ENCODE measurements at places on chromosomes 6 and 20.
A peak's percentile ranks its signal among the peaks of the same experiment; 100 is the strongest.

DNA sequence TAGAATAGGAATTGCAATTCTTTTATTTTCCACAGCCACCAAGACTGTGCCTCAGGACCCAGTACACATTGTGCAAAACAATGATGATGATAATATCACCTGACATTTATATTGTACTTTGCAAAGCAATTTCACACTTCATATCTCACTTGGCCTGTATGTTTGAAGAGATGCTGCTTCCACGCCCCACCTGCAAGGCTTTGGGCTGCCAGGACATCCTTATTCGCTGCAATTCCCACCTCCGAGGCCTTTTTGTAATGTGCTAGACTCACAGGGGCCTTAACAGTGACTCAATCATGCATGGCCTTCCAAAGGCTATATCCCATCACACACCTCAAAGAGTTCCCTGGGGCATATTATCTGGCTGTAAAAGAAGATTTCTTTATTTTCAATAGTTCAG lies 200.9 kb downstream of the MYLK4 start:
- no peak for DNase-seq

GRCh38 chr6:11432091-11432490 lies 105.5 kb upstream of the TMEM170B start:
- DNase-seq = no peak

DNA sequence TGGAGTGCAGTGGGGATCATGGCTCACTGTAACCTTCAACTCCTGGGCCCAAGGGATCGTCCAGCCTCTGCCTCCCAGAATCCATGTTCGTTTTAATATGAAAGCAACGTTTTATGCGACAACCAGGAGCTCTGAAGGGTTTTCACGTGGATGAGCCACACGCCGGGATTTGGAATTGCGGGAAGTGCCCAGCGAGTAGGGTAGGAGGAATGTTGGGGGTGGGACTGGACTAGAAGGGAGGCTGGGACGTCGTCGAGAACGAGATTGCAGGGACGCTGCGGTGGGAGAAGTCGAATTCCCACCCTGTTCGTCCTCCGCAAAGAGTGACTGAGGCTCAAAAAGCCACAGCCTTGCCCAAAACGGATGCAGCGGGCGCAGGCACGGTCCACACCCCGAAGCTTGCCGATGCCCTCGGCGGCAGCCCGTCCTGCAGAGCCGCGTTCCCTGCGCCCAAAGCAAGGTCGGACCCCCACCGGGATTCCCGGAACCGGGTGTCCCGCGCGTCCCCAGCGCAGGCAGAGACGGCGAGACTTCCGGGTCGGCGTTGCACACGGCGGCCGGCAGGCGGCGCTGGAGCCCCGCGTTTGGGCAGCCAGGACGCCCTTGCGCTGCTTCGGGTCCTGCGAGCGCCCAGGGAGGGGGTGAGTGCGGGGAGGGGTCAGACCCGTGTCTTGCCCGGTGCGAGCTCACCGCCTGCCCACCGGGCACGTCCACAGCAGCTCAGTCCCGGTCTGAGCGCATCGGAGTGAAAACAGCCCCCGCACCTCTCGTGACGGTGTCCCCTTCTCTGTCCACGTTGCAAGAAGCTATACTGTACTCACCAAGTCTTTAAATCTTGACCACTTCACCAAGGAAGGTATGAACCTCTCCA lies 87.8 kb downstream of the DHX35 start:
- peak; percentile 79 for DNase-seq

DNA sequence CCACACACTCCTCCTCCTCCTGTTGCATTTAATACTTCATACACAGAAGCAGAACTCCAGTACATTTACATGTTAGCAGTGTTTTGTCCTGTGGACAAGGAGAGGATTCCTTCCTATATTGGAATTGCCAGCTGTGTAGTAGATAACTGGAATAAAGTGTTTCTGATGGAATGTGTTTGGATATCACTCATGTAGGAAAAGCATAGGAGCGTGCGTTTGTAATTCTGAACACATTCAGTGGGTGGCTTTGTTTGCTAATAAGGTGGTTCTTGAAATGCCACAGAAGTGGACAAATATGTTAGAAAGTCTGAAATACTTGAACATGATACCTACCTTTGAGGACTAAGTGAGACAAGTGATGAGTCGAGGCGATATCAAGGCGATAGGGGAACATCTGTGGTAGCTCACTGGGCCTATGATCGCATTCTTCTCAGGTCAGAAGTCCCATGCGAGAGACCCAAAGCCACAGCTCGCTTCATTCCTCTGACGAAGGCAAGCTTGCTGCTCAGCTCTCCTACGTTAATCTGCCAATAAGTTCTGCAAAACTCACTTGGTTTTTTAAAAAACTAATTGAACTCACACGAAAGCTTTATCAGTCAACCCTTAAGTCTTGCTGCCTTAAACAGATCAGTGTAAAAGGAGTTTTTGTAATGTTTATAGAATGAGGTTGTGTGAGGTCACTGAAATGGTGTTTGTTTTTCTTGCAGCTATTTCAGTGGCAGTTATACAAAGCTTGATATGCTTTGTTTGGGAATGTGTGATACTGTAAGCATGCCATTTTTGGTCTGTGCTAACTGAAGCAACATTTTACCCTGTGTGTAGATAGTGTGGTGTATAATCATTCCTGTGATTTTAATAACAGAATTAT lies 159.9 kb downstream of the SOX4 start:
- peak; percentile 82 for DNase-seq

DNA sequence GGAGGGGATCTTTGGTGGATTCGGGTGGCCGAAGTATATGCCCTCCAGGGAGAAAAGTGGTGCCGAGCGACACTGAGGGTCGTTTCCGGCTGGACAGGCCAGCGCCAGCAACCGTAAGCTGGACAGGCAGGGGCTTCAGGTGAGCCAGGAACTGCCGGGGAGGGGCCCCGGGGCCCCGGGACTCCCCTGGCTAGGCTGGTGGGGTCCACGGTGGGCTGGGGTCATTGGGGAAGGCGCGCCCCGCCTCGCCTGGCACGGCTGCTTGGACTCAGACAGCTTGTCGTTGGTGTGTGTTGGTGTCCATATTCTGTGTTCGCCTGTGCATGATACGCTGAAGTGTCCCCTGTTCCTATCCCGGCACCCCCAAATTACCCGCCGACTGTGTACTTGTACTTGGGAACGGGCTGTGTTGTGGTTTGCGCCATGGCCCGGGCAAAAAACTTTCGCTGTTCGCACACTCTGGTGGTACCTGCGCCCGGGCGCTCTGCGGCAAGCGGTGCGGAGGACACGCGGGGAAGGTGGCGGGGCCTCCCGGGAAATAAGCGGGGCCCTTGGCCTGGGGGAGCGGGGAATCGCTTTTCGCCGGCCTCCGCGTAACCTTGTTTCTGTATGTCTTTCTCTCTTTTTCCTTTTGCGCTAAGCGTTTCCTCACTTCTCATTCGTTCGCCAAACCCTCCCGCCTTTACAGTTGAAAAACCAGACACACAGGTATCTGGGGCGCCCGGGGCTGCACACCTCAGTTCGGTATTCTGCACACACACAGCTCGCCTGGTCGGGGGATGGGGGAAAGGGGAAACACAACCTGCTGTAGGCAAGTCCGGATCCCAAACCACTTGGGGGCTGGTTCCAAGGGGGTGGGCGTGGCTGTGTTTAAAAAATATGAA lies 3.2 kb downstream of the GNAS start:
- DNase-seq = no peak

Data from SK-MEL-5 (cell line).